Bronchial epithelial cell (primary cell): ENCODE measurements at places on chromosomes 5 and 9. TPM values are rescaled to one million over a fixed set of nuclear protein-coding genes. Genes with fewer than 3 reads are reported as not detected.

- no peak for DNase-seq
These were observed 24.8 kb upstream of the UBAP1 start for GRCh38 chr9:34154057-34154456.

LCN15 gene
- total RNA-seq = not detected in 2 replicates

DNA sequence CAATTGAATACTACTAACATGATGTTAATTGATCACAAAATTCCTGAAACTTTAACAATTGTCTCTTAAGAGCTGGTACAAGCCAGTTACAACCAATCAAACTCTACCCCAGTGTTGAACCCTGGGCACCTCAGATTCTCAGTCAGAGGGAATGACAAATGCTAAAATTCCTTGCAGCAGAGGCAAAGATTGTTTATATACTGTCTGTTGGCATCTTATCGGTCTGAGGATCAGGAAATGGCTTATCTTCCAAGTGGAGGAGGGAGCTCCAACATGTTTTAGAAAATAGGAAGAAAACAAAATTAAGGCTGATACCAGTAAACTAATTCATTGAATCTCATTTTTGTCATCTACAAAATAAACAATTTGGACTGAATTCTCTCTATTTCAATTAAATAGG lies 527.8 kb upstream of the ZNF608 start:
- no peak for DNase-seq

GHR gene
- total RNA-seq = 1.3 and 2.4 TPM in 2 replicates

DNA sequence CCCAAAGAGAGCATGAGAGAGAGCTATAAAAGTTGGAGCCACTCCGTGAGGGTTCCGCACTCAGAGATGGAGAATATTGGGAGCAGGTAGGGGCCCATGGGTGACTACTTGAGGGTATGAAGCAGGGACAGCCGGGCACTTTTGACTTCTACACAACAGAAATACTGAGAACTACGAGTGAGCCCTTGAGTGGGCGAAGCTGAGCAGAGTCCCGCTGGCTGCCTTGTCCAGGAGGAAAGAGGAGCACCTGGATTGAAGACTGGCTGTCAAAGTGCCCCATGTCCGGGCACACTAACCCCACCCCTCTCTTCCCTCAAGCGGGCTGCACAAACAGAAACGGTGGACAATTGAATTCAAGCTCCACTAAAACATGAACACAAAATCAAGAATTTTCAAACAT lies 33.6 kb downstream of the FYB1 start:
- no peak for DNase-seq

DNA sequence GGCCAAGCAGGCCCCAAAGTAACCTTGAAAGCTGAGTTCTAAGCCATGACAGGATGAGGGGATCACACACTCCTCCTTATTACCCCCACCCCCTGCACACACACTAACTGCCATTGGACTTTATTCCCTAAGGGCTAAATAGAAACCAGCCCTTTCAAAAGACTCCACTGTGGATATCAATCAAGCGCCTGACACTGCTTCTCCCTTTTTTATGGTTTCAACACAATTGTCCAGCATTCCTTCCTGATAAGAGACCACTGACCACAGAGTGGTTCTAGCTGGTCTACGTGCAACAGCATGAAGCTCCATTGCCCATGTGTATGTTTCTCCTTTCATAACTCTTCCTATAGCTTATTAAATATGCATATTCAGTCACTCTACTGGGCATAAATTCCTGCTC lies 34.7 kb downstream of the PAEP start:
- DNase-seq = no peak

MARCOL gene
- not detected in 2 replicates for total RNA-seq

DNA sequence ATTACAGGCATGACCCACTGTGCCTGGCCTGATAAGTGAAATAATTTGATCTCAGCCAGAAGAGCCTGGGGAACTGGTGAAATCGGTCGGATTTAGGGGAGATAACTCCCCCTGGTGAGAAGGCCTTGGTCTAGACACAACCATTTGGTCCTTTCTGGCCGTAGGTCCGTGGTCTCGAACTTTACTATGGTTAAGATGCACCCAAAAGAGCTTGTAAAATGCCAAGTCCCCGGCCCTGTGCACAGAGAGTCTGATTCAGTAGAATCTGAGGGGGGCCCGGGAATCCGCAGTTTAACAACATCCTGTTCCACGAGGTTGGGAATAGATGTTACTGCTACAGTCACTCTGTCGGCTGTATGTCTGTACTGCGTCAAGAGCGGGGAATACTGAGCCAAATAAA lies 140.7 kb downstream of the C9orf50 start:
- no peak for DNase-seq

IL33 gene
- 1.0 and 2.4 TPM in 2 replicates for total RNA-seq

JAK2 gene
- total RNA-seq = 9.0 and 15.5 TPM in 2 replicates

- DNase-seq = peak; percentile 4
These were observed 1802.5 kb downstream of the EFNA5 start for GRCh38 chr5:105868038-105868780.

LCP2 gene
- total RNA-seq = not detected in 2 replicates

FOXD4L5 gene
- total RNA-seq = under 0.01 and 0.13 TPM in 2 replicates

GRCh38 chr5:66829826-66830225 lies 233.6 kb downstream of the MAST4 start:
- DNase-seq = peak; percentile 90

DNA sequence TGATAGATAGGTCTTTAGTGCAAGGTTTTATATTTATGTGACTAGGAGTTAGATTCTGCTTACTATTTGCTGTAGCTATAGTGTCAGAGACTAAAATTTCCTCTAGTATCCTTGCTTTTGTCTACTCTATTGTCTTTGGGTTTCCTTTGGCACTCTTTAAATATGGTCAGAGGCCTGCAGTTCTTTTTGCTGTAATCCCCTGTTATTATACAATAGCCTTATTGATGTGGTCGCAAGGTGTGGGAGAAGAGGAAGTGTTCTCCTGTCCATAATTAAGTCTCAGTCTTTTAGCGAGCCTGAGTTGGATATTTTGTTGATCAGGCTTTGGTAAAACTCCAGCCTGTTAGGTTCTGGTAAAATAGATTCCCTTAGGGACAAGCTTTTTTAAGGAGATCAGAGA lies 34.9 kb downstream of the LURAP1L start:
- no peak for DNase-seq

OGN gene
- not detected in 2 replicates for total RNA-seq

GABBR2 gene
- not detected in 2 replicates for total RNA-seq

TXNDC8 gene
- not detected in 2 replicates for total RNA-seq

- no peak for DNase-seq
These were observed 286.8 kb upstream of the PANK3 start for GRCh38 chr5:168865968-168866367.

GRCh38 chr5:1135696-1136525 lies 24.0 kb upstream of the SLC12A7 start:
- DNase-seq = no peak

GRCh38 chr5:114450437-114450836 lies 88.6 kb downstream of the KCNN2 start:
- no peak for DNase-seq

SPATA31C1 gene
- total RNA-seq = not detected in 2 replicates

GRCh38 chr5:162323466-162323865 lies 255.9 kb downstream of the GABRG2 start:
- DNase-seq = no peak

DNA sequence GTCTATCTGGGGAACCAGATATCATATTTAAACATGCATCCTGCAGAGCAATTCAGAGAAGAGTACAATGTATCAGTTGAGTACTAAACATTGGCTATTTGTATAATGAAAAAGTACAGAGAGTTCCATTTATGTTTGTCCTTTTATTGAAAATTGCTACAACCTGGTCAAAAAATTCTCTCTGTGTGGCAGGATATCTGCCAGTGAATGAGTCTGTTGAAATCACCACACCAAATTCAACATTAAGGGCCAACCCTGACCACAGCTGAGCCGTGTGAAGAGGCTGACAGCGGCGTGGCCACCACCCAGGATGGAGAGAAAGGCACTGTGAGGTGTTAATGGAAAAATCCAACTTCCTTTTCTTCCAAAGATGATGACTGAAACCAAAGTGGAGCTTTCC lies 422.7 kb upstream of the PIK3R1 start:
- no peak for DNase-seq

ANKRD33B gene
- under 0.01 and 0.13 TPM in 2 replicates for total RNA-seq

DNA sequence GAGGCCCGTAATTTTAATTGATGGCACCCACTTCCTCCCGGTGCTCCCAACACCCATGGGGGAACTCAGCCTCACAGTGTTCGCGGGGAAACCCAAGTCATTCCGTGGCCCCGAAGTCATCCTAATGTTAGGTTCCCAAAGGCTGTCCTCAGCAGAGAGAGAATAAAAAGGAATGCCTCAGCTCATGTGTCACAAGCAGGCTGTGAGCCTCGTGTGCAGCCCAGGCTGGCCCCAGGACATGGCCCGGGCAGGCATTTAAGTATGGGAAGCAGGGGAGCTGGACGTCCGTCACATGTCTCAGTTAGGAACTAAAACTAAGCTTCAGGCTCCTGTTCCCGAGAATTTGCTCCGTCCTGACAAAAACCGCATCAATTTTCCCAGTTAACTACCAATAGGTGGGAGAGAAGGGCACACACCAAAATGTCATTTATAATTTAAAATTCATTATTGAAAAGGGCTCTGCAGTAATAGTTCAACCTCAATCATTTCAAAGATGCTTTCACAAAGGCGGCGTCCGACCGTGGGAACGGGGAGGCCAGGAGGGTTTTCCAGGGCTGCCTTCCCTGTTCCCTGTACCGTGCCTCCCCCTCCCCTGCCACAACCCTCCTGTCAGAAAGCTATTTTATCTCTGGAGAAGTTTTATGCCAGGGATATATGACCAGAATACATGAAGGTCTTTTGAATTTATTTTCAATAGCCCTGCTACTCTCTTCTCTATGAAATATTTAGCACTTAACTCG lies 137.3 kb downstream of the FSTL4 start:
- DNase-seq = no peak

DNA sequence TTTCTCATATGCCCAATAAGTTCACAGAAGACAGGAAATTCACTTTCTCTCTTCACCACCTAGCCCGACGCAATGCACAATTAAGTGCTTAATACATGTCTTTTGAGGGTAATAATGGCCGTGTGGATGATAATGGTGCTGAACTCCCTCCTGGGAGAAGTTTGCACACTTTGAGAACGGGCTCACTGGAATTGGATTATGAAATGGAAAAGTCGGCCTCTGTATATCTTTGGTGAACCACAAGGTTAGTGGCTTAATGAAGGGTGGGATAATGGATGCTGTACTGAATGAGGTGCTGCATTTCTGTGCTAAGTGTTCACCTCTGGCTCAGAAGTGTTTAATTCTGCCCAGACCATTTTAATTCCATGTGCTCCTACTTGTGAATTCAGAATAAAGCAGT lies 207.5 kb downstream of the IRX2 start:
- no peak for DNase-seq

GRCh38 chr9:127336086-127336485 lies 60.9 kb upstream of the SLC2A8 start:
- no peak for DNase-seq

PCDHA3 gene
- total RNA-seq = under 0.01 TPM in 1 of 2 replicates, not detected in the other

GRCh38 chr5:77015938-77016569 lies 14.2 kb upstream of the AGGF1 start:
- DNase-seq = peak; percentile 66

DNA sequence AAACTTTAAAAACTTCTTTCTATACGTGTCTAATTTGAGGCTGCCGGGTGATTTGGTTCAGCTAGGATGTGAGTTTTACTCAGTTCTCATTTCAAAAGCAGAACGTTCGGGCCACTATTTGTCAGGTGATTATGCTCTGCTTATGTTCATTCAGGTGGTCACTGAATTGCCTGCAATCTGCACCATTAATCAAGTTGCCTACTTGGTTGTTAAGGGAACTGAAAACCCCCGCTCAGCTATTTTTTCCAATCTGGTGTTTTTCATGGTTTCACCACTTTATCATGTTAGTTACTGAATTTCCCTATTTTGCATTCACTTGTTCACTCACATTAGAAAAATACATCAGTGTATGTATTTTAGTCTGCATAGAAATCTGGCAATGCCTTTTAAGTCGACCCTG lies 523.0 kb downstream of the CSNK1G3 start:
- no peak for DNase-seq

TTC16 gene
- not detected in 2 replicates for total RNA-seq

- peak; percentile 35 for DNase-seq
These were observed 22.7 kb downstream of the SWI5 start for GRCh38 chr9:128298535-128299482.

- no peak for DNase-seq
These were observed 1723.3 kb downstream of the EFNA5 start for GRCh38 chr5:105947461-105947860.

GRCh38 chr5:62149879-62150278 lies 156.1 kb upstream of the KIF2A start:
- DNase-seq = no peak
